8988T (cell line): ENCODE measurements at places on chromosomes 2 and 18.

GRCh38 chr2:138516030-138516704 is 14.6 kb downstream of the SPOPL start:
- DNase-seq, result no peak

DNA sequence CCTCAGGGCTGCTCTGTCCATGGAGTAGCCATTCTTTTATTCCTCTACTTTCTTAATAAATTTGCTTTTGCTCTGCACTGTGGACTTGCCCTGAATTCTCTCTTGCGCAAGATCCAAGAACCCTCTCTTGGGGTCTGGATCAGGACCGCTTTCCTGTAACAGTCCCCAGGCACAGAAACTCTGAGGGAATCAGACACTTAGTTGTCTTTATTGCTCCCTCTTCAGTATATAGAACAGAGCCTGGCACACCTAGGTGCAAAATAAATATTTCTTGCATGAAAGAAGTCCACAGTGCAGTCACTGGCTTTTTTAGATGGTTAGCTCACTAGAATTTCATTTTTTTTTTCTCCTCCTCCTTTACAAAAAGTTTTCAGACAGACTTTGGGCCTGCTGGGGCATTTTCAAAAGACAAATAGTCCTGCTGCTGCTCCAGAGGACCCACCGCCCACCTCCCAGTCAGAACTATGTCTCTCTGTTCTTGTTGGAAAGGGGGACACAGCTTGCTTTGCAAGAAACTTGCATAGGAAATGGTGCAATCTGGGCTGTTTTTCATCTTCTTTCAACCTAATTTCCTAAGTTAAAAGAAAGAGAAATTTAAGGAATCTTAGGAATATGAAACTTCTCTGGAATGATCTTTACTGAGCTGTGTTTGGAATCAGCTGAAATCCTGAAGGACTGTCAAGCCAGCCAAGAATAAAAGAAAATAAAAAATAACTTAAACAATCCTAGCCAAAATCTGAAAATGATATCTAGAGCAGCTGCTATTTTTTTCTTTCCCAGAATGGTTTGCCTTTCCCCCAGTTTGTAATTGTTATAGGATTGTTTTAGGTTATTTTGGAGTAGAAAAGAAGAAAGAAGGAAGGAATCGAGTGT is 31.7 kb upstream of the MAP4K3 start:
- no peak for DNase-seq

DNA sequence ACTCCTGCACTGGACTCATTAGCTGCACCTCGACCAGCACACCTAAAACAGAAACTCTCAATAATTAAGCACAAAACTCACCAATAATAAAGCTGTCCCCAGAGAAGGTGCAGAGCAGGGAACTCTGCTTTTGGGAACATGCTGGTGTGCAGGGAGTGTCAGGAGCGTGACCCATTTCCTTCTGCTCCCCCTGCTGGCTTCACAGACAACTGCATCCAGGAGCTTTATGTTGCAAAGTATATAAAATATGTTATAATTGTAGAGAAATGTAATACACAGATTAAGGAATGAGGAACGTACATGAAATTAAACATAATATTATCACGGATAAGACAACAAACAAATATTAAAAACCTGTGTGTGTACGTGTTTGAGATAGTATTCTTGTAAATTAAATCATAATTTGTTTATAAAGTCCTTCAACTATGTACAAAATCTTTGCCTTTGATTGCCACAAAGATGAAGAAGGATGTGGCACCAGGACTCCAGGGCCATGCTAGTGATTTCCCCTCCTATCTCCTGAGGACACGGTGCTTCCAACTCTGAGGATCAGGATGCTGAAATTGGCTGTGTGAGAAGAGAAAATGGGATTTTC is 68.6 kb upstream of the MAL start:
- no peak for DNase-seq

- no peak for DNase-seq
These were observed 85.3 kb upstream of the RAB27B start for GRCh38 chr18:54742659-54743604.

- no peak for DNase-seq
These were observed 45.4 kb downstream of the EXOC6B start for GRCh38 chr2:72780477-72780876.

DNA sequence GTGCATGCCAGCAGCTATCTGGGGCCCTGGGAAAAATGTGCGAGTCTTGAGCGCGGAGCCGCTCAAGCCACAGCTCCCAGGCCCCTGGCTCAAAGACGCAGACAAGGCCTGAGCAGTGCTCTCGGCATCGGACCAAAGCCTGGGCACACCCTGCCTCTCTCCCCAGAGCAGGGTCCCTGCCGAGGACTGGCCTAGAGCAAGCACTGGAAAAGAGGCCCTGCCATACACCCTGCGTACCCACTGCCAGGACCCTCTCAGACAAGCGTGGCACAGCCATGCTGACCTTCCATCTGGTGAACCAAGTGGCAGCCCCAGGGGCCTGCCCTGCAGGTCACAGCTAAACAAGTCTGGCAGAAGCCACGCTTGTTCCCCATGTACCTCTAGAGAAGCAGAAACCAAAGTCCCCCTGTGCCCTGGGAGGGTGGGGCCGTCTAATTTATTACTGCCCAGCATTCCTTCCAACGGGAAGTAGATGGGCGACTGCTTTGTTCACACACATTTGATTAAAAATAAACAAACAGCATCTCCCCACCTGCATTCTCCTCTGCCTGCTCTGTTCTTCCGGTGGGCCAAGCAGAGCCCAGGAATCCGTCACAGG is 14.0 kb downstream of the STK25 start:
- DNase-seq, result no peak

- DNase-seq, result no peak
These were observed 161.9 kb upstream of the SIX2 start for GRCh38 chr2:45171136-45171501.

DNA sequence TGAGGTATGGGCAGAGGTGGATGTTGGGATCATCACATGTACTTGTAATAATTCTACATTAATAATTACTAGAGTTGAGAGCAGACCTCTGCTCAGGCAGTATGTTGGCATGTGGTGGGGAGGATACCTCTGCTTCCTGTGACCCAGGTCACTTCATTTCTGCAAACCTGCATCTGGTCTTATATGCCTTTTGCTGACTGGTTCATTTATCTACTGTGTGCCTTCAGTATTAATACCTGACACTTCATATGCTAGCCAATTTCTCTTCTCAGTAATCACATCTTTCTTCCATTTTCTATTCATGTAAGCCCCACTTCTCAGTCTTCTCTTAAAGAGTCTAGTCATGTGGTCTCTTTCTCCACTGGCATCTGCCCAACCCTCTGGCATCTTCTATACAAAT is 41.1 kb upstream of the DLX2 start:
- DNase-seq, result no peak

GRCh38 chr18:77248873-77249568 is 627 bp upstream of the GALR1 start:
- no peak for DNase-seq

- DNase-seq, result no peak
These were observed 260.6 kb upstream of the LINC00305 start for GRCh38 chr18:64409511-64409910.

DNA sequence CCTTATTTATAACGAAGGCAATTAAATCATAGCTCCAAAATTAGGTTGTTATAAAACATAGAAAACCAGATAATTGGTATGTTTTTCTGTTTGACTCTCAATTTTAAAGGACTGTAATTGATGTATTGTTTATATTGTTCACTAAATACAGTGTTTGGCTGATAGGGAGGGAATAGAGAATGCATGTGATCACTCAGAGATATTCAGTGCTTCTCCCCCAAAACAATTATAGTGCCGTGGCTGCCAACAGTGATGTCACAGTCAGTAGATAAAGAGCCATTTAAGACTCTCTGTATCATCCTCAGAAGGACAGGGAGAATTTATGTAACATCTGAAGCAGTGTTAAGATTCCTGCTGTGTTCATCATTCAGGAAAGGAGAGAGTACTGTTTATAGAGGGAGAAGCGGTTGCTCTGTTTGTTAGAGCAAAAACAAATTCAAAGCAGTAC is 69.6 kb downstream of the PHLPP1 start:
- no peak for DNase-seq

DNA sequence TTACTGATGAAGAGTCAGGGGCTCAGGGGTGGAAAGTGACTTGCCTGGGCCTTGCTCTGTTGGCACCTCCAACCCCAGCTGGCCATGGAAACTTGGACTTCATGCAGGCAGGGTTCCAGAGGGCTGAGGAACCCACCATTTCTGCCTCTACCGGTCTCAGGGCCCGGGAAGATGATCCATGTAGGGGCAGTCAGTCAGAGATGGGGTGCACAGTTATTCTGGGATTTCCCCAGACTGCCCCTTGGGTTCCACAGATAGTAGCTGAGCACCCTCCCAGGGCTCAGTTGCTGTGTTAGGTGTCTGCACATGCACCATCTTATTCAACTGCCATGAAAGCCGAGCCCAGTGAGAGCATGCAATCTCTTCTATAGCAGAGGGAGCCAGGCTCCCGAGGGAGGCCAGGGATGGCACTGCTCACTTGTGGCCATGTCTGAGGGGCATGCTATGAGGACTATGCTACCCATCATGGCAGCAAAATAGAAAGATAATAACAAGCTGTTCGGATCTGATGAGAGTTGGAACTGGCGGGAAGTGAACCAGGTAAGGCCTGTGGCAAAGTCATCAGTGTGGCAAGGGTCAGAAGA is 37.3 kb downstream of the RHOB start:
- no peak for DNase-seq

DNA sequence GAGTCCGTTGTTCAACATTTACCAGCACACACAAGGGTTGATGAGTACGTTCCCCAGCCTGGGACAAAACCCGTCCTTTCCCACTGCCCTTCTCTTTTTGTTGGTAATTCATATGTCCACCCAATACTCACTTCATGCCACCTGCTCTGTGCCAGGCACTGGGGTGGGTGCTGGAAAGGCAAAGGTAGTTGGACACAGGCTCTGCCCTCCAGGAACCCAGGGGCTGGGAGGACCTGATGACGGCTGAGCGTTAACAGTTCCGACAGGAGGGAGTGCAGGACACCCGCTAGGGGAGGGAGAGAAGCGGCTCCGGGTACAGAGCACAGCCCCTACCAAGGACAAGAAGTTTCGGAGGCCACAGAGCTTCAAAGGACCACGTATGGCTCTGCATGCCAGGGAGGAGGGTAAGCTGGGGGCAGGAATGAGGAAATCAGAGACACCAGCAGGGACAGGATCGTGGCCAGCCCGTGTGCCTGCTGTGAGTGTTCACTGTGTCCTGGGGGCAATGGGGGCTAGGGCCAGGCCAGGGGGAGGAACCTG is 134.1 kb upstream of the GPC1 start:
- no peak for DNase-seq

- no peak for DNase-seq
These were observed 273.3 kb downstream of the CD226 start for GRCh38 chr18:69674292-69674877.

DNA sequence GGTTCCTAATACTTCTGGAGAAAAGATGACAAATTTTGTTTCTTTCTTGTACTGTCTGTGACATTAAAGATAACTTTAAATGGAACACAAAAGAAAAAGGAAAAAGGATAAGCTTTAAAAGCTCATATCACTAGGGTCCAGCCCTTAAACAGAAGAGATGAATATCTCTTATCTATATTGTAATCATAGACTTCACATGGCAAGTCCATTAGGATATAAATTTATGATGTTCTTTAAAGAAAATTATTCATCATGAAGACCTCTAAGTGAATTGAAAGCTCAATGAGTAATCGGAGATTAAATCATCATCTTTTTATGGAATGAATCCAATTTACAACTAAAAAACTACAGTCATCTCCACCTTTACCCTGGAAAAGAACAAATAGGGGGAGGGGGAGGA is 111.6 kb upstream of the SATB2 start:
- no peak for DNase-seq

- DNase-seq, result no peak
These were observed 33.2 kb upstream of the CYP1B1 start for GRCh38 chr2:38108907-38109731.

- DNase-seq, result no peak
These were observed 71.0 kb downstream of the PRKCE start for GRCh38 chr2:45722477-45722876.

DNA sequence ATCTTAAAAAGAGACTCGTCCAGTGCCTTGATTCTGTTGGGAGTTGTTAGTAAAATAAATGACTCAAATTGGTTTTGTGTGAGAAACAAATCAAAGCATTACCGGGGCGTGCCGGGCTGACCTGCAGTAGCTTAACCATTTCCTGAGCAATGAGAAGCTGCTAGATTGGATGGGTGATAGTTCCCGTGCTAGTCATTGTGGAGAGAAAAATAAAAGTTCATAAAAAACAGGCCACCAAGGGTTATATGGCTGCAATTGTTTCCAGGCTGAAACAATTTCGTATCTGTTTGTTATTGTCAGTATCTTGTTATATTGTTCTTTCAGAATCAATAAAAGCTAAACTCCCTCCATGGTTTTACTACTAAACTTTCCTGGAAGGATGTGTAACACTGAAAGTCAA is 314.4 kb downstream of the MTX2 start:
- no peak for DNase-seq

DNA sequence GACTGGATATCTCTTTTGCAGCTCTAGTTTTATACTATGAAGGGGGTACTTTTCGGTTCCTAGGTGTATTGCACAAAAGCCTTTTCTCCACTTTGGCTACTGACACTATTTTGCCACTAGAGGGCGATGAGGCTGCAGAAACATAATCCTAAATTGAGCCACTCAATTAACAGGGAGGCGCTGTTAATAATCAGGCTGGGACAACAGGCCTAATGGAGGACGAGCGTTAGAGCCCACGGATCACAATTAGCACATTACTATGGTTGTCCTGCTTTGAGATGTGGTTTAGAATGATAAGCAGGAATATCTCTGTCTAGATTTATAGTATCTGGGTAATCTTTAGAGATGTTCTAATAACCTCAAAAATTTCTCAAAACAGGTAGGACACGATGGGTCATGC is 62.2 kb upstream of the PMAIP1 start:
- no peak for DNase-seq

GRCh38 chr18:30679285-30679930 is 363.1 kb downstream of the DSC3 start:
- DNase-seq, result no peak

GRCh38 chr2:213089438-213089837 is 62.0 kb downstream of the IKZF2 start:
- DNase-seq, result no peak

DNA sequence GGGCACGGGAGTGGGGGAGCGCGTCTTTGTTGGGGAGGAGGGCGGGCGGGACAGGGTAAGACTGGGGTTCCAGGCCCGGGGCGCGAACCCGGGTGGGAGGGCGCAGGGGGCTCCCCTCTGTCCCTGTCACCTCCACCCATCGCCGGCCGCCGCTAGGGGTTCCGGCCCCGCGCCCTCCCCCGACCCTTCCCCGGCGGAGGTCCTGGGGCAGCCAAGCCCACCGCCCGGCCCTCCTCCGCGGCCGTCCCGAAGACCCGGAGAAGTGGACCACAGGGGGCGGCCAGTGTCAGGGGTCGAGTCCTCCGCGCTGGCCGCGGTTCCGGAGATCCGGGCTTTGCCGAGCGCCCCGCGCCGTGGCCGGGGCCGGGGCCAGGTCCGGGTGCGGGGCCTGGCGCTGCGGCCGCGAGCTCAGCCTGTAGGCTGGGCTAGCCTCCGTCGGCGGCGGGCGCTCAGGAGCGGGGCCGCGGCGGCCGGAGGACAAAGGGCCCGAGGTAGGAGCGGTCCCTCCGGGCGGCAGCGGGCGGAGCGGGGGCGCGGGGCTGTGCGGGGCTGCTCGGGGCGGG is 16.6 kb upstream of the E2F6 start:
- DNase-seq, result no peak
